ENCODE measurements at places on chromosomes 12 and 14.

DNA sequence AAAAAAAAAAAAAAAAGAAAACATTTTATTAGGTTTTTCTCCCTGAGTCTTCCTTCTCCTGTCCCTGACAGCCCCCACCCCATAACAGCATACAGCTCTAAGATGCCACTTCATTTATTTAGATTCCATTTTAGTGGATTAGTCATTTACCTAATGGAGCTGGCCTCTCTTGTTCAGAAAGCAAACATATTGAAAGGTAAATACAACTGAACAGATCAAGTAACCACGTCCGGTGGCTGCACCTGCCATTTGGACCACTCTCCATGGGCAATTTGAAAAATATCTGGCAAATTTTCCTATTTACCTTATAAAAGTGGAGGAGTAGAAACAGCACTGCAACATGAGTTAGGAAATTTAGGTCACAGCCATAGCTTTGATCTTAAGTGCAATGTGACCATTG is 254.6 kb downstream of the C12orf42 start:
- no peak for DNase-seq

DNA sequence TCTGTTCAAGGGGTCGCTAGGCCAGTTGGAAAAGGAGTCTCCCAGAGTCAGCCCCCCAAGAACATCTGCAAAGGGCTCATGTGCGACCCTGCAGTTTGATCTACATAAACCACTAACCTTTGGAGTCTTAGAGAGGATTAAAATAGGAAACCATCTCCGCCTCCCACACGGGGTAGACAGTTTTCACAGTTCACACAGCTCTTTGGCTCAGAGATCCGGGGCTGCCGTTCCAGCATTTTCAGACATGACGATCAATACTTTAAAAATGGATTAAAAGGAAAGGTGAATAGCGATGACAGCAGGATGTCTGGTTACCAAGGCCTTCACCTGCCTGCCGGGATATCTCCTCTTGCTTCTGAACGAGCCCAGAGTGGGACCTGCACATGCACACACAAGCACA is 59.8 kb upstream of the BCL11B start:
- DNase-seq: no peak

DNA sequence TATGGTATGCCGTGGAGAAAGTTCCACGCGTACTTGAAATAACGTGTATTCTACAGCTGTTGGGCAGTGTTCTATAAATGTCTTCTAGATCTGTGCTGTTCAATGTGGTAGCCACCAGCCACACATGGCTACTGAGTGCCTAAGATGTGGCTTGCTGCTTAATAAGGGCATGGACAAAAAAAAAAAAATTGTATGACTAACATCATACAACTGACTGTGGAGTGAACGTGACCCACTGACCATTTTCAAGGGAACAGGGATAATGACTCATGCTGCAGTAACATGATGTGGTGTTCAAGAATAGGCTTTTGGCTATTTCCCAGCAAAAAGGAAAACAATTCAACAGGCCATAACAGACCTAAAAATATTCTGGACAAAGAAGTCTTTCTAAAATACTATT is 13.0 kb downstream of the ATG14 start:
- DNase-seq: no peak

- DNase-seq: peak; percentile 63
These were observed 53.1 kb upstream of the STON2 start for GRCh38 chr14:81453166-81453766.

- DNase-seq: no peak
These were observed 228.8 kb downstream of the C12orf75 start for GRCh38 chr12:105559310-105559709.

- DNase-seq: no peak
These were observed 886 bp downstream of the SIX1 start for GRCh38 chr14:60648249-60648933.
